ENCODE measurements at places on chromosomes 13 and 19.

DNA sequence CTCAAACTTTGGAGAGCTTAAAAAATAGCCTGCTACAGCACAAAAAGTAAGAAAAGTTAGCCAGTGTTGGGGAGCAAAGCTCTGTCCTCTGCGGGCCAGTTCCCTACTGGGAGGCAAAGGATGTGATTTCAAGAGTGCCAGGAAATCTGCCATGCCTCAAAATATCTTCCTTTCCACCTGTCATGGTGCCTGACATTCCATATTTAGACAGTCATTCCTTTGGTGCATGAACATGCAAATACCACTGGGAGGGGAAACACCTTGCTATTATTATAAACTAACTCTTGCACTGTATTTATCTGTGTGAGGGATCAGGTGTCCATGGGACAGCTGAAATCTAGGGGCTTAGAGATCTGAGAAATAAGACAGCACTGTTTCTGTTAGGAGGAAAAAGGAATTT, 10.3 kb downstream of the FREM2 start:
- DNase-seq: no peak

DNA sequence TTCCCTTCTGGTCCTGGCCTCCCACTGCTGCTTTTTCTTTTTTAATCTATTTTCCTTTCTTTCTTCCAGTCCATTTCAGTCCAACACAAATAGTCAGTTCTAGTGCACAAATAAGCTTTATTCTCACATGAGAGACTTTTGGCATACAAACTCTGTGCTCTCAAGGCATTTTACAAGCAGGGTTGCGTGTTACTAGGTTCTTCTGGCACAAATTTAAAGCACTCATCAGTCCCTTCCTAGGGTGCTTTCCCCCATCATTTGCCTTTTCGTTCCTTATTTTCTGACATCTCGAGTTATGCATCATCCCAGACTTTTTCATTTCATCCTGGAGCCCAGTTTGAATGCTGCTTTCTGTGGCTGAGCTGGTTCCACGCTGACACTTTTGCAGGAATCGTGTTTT, 29.8 kb upstream of the IL17D start:
- DNase-seq: no peak

GRCh38 chr13:27826379-27827353, 34.4 kb downstream of the GSX1 start:
- DNase-seq: peak; percentile 59

DNA sequence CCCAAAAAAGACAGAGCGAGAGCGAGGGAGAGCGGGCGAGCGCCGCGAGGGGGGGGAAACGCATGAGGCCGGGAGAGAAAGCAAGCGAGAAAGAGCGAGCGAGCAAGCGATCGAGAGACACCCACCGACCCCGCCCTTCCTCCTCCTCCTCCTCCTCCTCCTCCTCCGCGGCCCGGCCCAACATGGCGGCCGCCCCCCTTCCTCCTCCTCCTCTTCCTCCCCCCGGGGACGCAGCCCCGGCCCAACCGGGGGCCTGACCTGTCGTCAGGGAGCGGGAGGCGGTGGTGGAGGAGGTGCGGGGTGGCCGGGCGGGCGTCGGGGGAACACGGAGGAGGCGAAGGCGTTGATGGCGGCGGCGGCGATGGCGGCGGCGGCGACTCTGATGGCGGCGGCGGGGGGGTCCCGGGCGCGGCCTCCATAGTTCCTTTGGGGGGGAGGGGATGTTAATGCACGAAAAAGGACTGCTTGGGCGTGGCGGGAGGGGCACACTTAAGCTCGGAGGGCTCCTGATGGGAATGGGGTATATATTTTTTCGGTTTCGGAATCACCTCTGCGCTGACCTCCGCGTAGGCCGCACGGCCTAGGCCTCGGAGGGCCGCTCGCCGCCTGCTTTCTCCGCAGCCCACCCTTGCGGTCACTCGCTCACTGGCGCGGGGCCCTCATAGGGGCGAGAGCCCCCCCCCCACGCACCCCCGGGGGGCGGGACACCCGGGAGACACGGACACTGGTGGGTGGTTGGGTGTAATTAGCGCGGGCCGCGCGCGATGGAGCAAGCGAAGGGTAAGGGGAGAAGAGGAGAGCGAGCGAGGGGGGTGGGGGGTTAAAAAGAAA, 1.2 kb downstream of the ZC3H4 start:
- DNase-seq: peak; percentile 81

DNA sequence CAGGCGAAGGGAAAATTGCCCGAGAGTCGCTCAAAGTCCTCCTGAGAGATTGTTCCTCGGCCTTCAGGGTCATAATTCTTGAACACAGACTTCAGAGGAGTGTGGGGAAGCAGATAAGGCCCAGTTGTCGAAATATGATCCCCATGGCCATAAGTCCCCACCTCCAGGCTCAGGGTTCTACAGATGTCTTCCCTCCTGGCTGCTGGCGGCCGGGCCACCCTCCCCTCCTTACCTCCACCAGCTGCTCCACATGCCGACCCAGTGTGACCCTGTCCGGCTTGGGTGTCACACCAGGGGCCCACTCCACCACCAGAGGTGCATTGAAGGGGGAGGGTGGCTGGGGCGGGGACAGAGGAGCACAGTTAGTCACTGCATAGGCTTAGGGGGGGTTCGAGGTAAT, 10.1 kb downstream of the FAM98C start:
- DNase-seq: no peak

- no peak for DNase-seq
These were observed 147.1 kb downstream of the DNAJC15 start for GRCh38 chr13:43170506-43170905.

- DNase-seq: no peak
These were observed 374.0 kb downstream of the IRS2 start for GRCh38 chr13:109412283-109412901.

- DNase-seq: no peak
These were observed 426.1 kb upstream of the KLF12 start for GRCh38 chr13:74560325-74560724.

DNA sequence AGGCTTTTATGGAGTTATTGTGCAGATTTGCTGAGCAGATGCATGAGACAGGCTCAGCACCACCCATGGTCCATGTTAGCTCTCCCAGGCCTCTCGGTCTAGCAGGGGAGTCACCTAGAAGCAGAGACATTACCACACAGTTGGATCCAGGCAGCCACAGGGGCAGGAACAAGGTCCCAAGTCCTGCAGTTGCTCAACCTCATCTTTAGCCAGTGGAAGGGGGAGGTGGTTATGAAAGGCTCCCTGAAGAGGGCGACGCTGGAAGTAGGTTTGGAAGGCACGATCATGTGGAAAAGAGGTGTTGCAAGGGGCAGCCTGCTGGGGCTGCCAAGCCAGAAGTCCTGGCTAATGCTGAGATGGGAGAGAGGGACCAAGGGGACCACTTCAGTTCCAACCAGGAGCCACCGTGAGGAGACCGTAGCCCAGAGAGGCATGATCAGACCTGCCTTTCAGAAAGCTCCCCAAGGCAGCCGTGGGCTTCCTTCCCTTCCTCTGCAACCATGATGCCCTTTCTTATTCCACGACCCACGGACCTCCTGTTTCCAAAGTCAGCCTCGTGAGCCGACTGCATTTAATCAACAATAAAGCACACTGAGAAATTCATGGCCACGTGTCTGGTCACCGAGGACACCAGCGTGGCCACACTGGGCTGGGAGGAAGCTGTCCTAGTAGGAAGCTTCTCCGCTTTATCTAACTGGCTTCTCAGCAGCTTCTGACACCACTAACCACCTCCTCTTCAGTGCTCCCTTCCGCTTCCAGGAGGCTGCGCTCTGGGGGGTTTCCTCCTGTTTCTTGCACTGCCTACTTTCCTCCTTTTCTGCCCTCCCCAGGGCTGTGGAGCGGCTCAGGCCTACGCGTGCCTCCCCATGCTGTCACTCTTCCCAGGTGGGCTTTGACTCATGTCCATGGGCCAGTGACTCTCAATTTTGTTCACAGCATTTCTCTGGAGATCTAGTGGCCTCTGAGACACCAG, 2.6 kb downstream of the AP1M1 start:
- no peak for DNase-seq

DNA sequence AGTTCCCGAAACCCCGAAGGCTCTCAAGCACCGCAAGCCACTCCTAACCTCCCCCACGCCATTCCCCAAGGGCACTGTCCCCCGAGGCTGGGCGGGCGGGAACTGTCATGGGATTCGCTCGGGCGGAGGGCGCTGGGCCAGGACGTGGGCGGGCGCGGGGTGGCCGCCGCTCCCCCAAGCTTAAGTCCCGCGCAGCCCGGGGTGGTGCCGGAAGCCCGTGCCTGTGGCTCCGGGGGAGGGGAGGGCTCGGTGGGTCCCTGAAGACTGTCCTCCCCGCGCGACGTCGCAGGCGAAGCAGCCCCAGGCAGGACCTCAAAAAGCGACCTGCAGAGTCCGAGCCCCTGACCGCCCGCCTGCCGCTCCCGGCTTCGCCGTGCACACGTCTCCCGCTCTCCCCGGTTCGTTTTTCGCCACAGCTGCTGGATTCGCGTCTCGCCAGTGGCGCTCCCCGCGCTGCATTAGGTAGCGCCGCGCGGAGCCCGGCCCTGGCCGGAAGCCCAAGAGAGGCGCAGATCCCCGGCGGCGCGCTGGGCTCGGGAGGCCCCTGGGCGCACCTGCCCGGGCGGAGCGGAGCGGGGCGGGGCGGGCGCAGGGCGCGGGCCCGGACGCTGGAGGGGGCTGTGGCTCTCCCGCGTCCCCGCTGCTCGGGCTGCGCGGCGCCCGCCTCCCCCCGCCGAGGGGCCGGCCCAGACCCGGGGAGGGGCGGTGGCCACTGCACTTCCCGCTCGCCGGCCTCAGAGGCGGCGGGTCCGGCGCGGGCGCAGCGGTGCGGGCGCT, at the start of gene FARP1:
FARP1 (plus strand) TSS at position 715 of the 777 bp plus-strand sequence. CDS start 70,149 bp downstream, outside the sequence.
- no peak for DNase-seq

DNA sequence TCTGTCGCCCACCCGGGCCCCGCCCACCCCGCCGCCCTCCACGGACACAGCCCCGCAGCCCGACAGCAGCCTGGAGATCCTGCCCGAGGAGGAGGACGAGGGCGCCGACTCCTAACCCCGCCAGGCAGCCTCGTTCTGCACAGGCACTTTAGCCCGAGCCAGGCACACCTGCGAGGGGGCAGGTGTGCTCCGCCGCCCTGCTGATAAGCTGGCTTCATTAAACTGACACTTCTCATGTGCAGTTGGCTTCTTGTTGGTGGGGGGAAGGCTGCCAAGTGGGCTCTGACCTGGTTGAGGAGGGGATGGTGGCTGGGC, 8.2 kb downstream of the IL4I1 start:
- no peak for DNase-seq

DNA sequence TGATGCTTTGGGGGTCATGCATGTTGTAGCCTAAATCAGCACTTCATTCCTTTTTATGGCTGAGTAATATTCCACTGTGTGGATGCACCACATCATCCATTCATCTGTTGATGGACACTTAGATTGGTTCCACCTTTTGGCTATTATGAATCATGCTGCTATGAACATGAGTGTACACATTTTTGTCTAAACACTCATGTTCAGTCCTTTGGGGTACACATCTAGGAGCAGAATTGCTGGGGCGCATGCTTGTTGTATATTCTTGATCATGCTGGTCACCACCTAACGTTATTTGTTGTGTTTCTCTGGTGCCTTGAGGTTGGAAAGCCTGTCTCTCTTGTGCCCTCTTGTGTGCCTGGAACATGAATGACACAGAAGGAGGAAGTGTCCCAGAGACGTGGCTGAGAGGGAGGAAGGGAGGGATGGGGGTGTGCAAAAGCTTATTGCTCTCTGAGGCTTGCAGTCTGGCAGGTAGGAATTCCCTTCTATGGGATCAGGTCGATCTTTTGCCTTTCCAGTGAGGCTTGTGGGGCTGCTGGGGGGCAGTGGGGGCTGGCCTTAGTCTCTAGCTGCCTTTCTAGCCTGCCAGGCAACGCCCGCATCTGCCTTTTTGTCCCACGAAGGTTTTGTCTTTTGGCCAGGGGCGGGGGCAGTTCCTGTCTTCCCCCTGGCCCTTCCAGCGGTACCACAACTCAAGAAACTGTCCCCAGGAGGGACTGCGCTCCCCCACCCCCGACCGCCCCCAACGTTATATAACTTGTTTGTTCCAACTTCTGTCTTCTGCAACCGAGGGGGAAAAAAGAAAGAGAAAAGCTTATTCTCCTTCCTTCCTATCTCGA, 7.6 kb downstream of the KLHL26 start:
- DNase-seq: no peak

GRCh38 chr13:80451641-80452040, 110.7 kb upstream of the SPRY2 start:
- no peak for DNase-seq

DNA sequence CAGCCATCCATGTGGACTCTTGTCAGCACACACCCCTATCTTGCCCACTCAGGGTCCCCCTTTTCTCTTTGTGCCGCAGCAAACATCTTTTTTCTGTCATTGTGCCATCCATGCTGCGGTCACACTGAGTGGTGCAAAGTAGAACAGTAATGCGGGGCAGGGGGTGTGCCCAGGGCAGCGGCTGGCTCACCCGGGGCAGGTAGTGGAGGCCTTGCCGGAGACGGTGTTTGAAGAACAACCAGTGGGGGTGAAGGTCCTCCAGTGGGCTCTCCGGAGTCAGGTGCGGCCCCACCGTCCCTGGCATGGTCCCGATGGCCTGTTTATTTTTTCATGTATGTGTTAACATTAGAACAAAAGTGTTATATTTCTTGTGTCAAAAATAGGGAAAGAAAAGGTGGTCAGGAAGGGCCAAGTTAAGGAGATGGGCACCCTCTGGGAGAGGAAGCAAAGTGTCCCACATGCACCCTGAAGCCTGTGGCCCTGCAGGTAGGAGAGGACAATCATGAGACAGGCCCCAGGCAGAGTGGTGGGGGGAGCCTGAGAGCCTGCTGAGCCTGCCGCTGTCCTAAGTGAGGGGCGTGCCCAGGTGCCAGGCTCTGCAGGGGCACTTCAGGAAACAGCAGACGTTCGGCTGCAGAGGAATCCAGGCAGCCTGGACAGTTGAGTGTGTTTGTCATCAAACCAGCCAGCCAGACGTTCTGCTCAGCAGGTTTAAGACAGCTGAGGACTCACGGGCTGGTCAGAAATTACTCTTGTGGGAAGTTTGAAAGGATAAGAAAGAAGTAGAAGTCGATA, 12.3 kb downstream of the TSSK6 start:
- DNase-seq: no peak

GRCh38 chr13:91297503-91297902, 50.0 kb upstream of the MIR17HG start:
- DNase-seq: no peak

- DNase-seq: no peak
These were observed 694 bp upstream of the ZIC5 start for GRCh38 chr13:99972190-99972731.

GRCh38 chr13:47858042-47859025, 142.7 kb downstream of the SUCLA2 start:
- DNase-seq: no peak

- no peak for DNase-seq
These were observed 16.1 kb upstream of the TPP2 start for GRCh38 chr13:102580552-102581169.
